Globus pallidus (tissue), 1 donor: ENCODE measurements at places on chromosomes 6 and 20.
A peak's percentile ranks its signal among the peaks of the same experiment; 100 is the strongest.

DNA sequence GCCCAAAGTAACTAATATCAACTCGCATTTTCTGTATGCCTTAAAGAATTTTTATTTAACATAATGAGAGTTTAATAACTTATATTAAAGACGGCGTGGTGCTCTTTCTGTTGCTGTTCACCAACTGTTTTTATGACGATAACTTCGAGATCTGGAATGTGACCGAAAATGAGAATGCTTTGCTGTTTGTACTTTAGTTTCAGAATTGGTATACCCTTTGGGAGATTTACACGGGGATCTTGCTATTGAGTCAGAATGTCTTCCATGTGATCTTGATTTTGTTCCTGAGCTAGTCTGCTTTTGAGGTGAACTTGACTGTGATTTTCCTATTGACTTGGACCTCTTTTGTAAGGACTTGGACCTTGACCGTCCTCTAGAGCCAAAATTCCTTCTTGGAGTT is 17.9 kb downstream of the PNRC1 start:
- no peak for DNase-seq

- no peak for DNase-seq
These were observed 26.5 kb downstream of the EIF2S2 start for GRCh38 chr20:34085544-34086040.

GRCh38 chr20:41386502-41387427 is 20.1 kb upstream of the EMILIN3 start:
- DNase-seq: no peak

- no peak for DNase-seq
These were observed 107.0 kb downstream of the CD83 start for GRCh38 chr6:14224359-14225103.

- no peak for DNase-seq
These were observed 18.1 kb upstream of the SFT2D1 start for GRCh38 chr6:166360243-166361076.

- no peak for DNase-seq
These were observed 10.9 kb downstream of the CUL9 start for GRCh38 chr6:43192911-43193310.

GRCh38 chr6:111791415-111791814 is 81.8 kb downstream of the FYN start:
- no peak for DNase-seq

- DNase-seq: no peak
These were observed 8.7 kb downstream of the CCDC170 start for GRCh38 chr6:151502499-151502898.

DNA sequence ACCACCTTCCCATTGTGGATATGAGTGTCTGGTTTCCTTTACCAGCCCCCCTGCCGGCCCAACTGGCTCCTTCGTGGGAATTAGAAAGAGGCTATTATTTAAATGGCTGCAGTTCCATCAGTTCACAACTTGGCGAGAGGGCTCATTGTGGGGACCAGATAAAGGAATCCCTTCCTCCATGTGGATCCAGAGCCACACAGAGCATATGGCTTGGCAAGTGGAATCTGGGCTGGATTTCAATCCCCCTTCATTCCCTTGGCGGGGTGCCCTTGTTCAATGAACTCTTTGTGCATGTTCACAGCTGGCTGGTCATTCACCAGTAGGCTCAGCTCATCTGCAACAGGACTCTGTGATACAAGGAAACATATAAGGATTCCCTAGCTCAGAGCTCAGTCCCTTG is 140.6 kb downstream of the OPN5 start:
- peak; percentile 90 for DNase-seq

DNA sequence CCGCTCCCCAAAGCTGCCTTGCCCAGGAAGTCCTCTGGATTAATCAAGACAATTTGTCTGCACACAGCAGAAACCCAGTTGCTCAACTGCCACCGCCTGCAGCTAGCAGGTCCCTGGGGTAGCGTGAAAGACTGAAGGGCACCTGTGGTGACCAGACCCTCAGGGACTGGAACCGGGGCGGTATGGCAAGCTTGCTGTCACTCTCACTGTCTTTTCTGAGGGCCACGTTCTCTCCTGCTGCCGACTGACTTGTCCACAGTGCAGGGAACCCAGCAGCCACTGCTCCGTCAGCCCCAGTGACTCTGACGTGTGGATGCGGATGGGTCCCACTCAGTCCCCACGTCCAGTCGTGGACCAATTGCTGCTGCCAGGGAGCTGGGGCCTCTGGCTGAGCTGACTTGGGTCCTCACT is 72.8 kb upstream of the PMEPA1 start:
- no peak for DNase-seq

- peak; percentile 25 for DNase-seq
These were observed 238.9 kb downstream of the ERMARD start for GRCh38 chr6:169990095-169991030.

- peak; percentile 67 for DNase-seq
These were observed 51.5 kb downstream of the SLC23A2 start for GRCh38 chr20:4949833-4950178.

DNA sequence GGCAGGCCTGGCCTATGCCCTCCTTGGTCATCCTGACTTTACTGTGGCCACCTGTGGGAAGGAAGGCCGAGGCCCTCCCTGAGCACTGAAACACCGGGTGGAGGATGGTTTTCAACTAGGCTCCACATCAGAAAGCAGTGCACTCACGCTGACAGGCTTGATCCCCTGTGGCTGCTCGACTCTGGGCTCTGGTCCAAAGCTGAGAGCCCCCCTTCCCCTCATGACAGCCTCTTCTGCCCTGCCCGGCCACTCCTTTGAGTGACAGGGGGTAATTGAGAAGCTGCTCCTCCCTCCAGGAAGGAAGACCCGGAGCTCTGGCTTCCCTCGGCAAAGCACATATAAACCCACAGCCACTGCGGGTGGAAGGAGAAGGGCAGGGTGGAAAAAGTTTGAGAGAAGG is 43.6 kb downstream of the MUC22 start:
- DNase-seq: peak; percentile 45

DNA sequence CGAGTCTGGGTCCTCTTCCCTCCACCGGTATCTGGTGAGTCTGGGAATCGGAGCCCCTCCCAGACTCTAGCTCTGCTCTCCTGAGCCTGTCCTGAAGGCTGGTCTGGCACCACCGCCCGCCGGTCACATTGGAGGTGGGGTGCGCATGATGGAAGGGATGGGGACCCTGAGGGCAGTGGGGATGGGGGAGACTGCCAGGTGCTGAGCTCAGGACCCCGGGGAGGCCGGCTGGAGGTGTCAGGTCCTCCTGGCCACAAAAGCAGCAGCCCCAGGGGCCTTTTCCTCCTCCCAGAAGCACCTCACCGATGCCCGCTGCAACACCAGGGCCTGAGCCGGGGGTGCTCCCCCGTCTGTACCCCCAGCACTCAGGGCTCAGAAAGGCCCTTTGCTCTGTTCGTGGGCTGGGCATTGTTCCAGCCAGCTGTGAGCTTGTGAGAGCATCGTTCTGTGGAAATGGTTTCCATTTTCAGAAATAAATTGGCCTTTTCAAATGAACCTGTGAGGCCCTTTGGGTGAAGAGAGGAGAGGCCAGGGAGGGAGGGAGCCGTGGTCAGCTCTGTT is 2.5 kb upstream of the NPBWR2 start:
- DNase-seq: no peak

DNA sequence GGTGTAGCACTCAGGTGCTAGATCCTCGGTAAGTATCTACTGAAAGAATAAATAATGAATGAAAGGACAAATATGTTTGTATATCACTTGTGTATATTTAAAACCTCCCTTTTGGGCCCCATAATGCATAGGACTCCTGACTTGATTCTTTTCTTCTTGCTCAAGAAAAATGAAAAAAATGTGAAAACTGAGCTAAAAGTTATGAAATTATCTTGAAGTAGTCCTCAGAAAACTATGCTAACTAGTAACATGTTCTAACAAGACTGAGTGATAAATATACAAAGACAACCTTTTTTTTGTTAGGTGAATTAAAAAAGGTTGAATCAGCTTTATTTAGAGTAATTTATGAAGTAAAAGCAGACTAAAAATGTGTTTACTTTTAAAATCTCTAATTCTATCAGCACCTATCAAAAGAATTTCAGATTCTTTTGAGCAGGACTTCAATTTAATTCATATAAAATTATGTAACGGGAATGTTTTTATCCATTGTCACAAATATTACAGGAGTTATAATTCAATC is 247.8 kb upstream of the JAG1 start:
- no peak for DNase-seq

GRCh38 chr20:36745234-36745926 is 510 bp downstream of the NDRG3 start:
- DNase-seq: peak; percentile 29

- no peak for DNase-seq
These were observed 189.8 kb upstream of the OPRM1 start for GRCh38 chr6:153849072-153849779.

DNA sequence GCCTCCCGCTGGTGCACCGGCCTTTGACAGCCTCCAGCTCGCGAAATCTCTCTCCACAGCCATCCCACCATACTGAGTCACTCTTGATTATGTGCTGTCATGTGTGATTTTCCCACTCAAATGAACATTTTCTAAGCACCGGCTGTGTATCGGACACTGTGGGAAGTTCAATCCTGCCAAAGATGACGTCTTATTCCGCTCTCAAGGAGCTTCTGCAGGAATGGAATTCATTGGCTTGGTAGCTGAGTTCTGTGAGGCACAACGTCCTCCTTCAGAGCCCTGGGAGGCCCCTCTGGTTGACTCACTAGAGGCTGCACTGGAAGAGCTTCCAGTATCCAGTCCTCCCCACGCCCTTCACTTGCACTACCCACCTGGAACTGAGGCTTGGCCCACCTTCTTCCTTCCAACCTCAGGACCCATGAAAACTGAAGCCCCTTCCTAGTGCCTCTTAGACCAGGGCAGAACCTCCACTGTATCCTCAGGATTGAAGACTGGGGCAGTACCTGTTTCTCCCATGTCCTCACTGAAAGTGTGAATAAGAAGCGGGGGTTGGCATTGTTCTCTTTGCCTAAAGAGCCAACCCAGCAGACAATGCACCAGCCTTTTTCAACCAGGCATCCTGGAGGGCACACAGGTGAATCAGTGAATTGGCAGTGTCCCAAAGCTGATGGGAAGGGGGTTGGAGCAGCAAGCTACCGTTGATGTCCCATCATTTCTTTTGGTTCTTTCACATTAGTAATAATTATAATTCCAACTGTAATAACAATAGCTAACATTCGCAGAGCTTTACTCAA is 1.7 kb downstream of the UNC5CL start:
- DNase-seq: no peak

- no peak for DNase-seq
These were observed 86.4 kb downstream of the TCP11 start for GRCh38 chr6:35054743-35055130.

DNA sequence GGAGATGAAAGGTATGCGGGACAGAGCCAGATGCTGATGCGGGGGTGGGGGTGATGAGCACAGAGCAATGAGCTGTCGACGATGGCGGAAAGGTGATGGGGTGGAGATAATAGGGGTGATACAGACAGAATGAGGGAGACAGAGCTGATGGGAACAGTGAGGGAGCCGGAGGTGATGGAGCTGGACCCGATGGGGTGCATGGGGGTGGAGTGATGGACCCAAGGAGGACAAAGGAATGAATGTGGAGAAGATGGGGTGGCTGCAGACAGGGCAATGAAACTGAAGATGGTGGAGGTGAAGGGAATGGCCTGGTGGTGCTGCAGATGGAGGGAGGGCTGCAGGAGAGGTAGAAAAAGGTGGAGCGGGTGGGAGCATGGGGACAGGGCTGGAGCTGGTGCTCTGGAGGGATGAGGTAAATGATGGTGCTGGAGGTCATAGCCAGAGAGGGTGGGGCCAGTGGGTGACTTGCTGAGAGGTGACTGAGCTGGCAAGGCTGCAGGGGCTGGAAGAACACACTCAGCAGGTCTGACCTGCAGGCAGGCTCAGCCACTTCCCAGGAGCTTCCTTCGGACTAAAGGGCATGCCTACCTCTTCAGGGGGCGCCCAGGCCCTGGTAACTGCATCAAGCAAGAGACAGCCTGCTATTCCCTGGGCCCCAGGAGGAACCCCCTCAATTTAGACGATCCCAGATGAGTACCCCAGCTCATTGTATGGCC is 6.0 kb upstream of the FOXS1 start:
- DNase-seq: no peak

DNA sequence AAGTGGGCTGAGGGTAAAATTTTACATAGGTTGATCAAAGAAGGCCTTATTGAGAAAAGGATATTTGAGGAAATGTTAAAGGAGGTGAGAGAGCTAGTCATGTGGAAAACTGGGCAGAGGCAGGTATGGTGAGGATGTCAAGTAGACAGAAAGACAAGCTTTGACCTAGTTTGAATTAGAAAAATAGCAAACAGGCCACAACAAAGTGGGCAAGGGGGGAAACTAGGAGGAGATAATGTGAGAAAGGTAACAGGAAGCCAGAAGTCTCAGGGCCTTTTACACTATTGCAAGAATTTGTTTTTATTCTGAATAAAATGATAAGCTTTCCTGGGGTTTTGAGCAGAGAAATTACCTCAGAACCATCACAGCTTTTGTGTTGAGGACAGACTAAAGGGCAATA is 115.7 kb downstream of the RWDD2A start:
- no peak for DNase-seq

DNA sequence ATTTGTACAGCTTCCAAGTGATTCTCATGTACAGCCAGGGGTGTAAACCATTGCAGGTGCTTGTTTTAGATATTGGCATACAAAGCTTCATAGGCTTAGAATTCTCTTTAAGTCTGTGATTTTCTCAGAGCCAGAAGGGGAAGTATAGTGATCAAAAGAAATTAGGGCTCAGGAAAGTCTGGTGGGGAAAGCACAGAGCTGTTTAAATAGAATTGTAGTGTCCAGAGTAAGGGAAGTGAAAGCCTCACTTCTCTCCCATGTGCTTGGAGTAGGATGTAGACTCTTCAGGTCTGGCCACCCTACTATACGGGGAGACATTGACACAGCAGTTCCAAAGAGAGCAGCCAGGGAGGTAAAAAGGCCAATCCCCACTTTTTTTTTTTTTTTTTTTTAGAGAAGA is 10.4 kb downstream of the GCNT2 start:
- DNase-seq: peak; percentile 43

DNA sequence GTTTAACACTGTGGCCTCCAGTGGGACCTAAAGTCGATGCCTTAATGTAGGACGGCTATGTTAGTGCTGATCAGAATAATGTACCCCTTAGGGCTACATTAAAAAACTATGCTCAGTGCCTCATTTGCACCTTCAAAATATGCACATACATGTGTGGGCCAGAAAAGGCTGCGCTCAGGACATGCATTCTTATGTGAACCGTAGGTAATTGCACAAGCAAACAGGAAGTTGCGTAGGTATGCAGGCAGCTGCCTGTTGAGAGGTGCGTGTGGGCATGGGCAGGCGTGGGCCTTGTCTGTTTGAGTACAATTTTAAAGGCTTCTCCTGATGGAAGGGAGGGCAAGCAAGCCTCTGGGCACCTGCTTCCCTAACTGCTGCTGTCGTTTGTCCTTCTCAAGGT is 116.2 kb upstream of the JAG1 start:
- no peak for DNase-seq

GRCh38 chr6:110683241-110683640 is 132.0 kb downstream of the CDK19 start:
- DNase-seq: no peak

GRCh38 chr20:45206725-45207124 is at the start of gene SEMG1:
Gene SEMG1, plus strand, starts transcription at chr20:45207033. Its CDS starts 21 bp downstream, at chr20:45207054.
- no peak for DNase-seq

DNA sequence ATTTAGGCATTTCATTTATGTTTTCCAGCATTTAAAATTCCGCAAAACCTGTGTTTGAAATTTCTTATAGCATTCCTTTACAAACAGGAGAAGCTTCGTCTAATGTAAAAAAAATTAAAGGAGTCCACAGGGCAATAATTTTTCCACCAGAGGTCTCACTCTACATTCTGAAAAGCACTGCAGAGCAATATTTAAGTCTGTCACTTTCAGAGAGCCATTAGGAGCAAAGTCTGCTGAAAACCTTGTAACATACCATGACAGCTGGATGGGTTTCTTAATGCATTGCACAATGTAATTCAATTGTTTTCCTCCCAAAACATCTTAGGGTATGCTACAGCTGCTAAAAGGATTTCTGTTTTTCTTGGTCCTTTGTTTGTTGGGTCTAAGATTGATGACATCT is 18.0 kb downstream of the BAG2 start:
- no peak for DNase-seq
